ENCODE measurements at places on chromosomes 13 and 19.

GRCh38 chr13:81104035-81104715, 763.2 kb upstream of the SPRY2 start:
- DNase-seq: no peak
- H3K4me1 ChIP-seq: no peaks in the 10 kb centered on the region
- H3K27me3 ChIP-seq: no peaks in the 10 kb centered on the region
- no peaks in the 10 kb centered on the region for H3K36me3 ChIP-seq
- no peak overlapping the region for H3K4me3 ChIP-seq

- DNase-seq: peak; percentile 45
- H3K4me3 ChIP-seq: peak overlapping the region; percentile 82
- H3K27me3 ChIP-seq: no peaks in the 10 kb centered on the region
- peak overlapping the region; percentile 91 for H3K27ac ChIP-seq
- peaks cover 1% of the 10 kb centered on the region for H3K36me3 ChIP-seq
Measured at GRCh38 chr19:42284591-42285341, 15.7 kb downstream of the CIC start.

GRCh38 chr19:17718947-17719711, at the start of gene MAP1S:
Gene MAP1S, plus strand, starts transcription at chr19:17719480. Its CDS starts 23 bp downstream, at chr19:17719503.
- peak; percentile 66 for DNase-seq
- H3K4me3 ChIP-seq: peak within 1 kb of the TSS; percentile 84
- H3K27ac ChIP-seq: peak within 1 kb of the TSS; percentile 76

- no peak overlapping the region for H3K27ac ChIP-seq
- H3K27me3 ChIP-seq: no peaks in the 10 kb centered on the region
- no peak overlapping the region for H3K4me3 ChIP-seq
- H3K36me3 ChIP-seq: no peaks in the 10 kb centered on the region
- peak; percentile 24 for DNase-seq
- H3K4me1 ChIP-seq: no peaks in the 10 kb centered on the region
Measured at GRCh38 chr19:58328999-58329398, 2.2 kb downstream of the ZSCAN22 start.

- DNase-seq: peak; percentile 90
- peak overlapping the region; percentile 29 for H3K4me3 ChIP-seq
- H3K4me1 ChIP-seq: peaks cover 51% of the 10 kb centered on the region
- no peaks in the 10 kb centered on the region for H3K27me3 ChIP-seq
- peaks cover 7% of the 10 kb centered on the region for H3K36me3 ChIP-seq
Measured at GRCh38 chr19:49469828-49470614, 4.0 kb upstream of the FLT3LG start.

- peaks cover 35% of the 10 kb centered on the region for H3K27me3 ChIP-seq
- H3K4me3 ChIP-seq: no peak overlapping the region
- H3K4me1 ChIP-seq: no peaks in the 10 kb centered on the region
- no peak for DNase-seq
- H3K36me3 ChIP-seq: no peaks in the 10 kb centered on the region
Measured at GRCh38 chr13:112928020-112928971, 40.7 kb upstream of the MCF2L start.

DNA sequence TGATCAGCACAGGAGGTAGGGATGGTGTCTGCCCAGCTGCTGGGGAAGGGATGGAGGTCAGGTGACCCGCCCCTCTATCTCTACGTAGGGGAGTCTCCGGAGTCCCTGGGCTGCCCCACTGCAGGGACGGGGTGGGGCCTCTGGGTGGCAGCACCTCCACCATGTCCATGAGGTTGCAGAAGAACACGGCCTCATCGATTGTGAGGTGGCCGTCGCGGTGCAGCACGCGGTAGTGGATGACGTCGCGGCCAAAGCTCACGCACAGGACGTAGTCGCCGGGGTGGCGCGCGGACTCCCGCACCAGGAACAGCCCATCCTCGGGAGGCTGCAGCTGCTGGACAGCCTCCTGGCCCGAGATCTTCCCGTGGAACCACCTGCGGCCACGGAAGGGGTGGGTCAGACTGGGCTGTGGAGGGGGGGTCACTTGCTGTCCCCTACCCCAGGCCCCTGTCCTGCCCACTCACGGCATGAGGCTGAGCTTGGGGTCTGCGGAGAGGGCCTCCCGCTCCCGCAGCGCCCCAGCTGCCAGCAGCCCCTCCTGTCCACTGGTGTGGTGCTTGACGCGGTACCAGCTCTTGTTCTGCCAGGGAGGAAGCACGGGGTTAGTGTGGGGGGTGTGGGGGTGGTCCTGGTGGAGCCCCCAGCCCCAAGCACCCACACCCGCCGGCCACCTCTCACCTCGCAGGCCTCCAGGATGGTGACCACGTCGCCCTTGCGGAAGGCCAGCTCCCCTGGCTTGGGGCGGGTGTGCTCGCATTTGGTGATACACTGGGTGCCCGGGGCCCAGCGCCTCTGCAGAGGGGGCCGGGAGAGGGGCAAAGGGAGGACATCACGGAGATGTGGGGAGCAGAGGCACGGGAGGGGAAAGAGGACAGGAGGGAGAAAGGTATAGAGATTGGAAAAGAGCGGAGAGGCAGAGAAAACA, 2.3 kb downstream of the MATK start:
- H3K4me3 ChIP-seq: peak overlapping the region; percentile 79
- no peaks in the 10 kb centered on the region for H3K27me3 ChIP-seq
- H3K27ac ChIP-seq: no peak overlapping the region
- DNase-seq: peak; percentile 58
- peaks cover 7% of the 10 kb centered on the region for H3K4me1 ChIP-seq

- H3K4me3 ChIP-seq: no peak within 1 kb of the TSS
- H3K27ac ChIP-seq: no peak within 1 kb of the TSS
- H3K4me1 ChIP-seq: peaks cover 3% of the 10 kb centered on the region
- peaks cover 8% of the 10 kb centered on the region for H3K27me3 ChIP-seq
- DNase-seq: no peak
- H3K36me3 ChIP-seq: no peaks in the 10 kb centered on the region
Measured at GRCh38 chr19:17376935-17377600, at the start of gene PLVAP. Gene PLVAP, minus strand, starts transcription at chr19:17377342. Its CDS starts 54 bp downstream, at chr19:17377288.

GRCh38 chr13:73781384-73781783, 352.8 kb downstream of the KLF12 start:
- DNase-seq: no peak
- no peak overlapping the region for H3K27ac ChIP-seq
- peaks cover 36% of the 10 kb centered on the region for H3K36me3 ChIP-seq
- H3K4me3 ChIP-seq: no peak overlapping the region
- no peaks in the 10 kb centered on the region for H3K27me3 ChIP-seq

GRCh38 chr13:36680913-36681312, 7.1 kb downstream of the SERTM1 start:
- no peaks in the 10 kb centered on the region for H3K4me1 ChIP-seq
- H3K36me3 ChIP-seq: no peaks in the 10 kb centered on the region
- peaks cover 14% of the 10 kb centered on the region for H3K27me3 ChIP-seq
- H3K27ac ChIP-seq: no peak overlapping the region

DNA sequence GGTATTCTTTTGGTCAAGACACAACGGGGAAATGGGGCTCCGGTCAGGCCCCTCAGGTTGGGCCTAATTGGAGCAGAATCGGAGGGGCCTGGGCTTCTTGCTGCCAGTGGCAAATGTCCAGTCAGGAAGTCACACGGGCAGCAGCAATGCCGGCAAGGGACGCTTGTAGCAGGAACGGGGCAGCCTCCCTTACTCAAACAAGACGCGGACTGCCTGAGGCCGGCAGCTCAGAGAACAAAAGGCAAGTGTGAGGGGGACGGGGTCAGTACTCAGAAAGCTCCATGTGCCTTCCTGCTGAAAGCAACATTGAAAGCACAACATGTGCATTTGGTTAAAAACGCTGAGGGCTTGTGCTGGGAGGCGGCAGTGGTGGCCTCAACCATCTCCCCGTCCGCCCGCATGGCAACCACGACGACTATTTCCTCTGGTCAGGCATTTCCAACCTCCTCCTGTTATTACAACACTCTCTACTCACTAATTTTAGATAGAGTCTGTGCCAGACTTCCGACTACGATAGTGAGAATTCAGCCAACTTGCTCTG, 20.5 kb upstream of the RASA3 start:
- DNase-seq: no peak
- H3K36me3 ChIP-seq: no peaks in the 10 kb centered on the region
- H3K27ac ChIP-seq: no peak overlapping the region
- H3K4me1 ChIP-seq: peaks cover 70% of the 10 kb centered on the region

DNA sequence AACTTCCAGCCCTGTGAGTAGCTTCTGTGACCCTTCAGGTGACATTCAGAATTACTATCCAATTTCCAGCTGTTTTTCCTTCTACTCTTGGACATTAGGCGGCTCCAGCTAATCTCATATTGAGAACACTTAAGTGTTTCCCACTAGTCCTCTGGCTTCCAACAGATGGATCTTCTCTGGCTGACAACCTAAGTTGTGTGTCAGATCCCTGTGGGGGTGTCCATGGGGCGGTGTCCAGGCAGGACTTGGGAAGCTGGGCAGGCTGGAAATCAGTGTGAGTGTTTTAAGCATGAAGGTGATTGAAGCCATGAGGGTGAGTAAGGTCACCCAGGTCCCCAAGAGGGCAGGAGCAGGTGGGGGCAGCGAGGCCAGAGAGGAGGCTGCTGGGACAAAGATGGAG, 10.1 kb downstream of the CNOT3 start:
- H3K27ac ChIP-seq: no peak overlapping the region
- H3K4me1 ChIP-seq: peaks cover 2% of the 10 kb centered on the region
- peaks cover 57% of the 10 kb centered on the region for H3K36me3 ChIP-seq

DNA sequence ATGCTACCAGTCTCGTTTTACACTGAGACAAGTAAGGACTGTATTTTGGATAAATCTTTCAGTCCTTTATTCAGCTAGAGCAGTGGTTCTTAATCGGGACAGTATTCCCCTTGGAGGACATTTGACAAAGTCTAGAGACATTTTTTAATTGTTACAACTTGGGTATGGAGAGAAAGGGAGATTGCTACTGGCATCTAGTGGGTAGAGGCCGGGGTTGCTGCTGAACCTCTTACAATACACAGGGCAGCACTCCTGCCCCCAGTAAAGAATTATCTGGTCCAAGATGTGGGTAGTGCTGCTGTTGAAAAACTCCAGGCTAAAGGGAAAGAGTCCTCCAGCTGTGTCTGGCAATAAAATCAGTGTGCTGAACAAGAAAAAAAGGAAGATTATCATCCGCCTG, 334.8 kb downstream of the SLC7A1 start:
- no peak overlapping the region for H3K27ac ChIP-seq
- no peaks in the 10 kb centered on the region for H3K36me3 ChIP-seq
- no peak for DNase-seq
- H3K27me3 ChIP-seq: peaks cover 7% of the 10 kb centered on the region

DNA sequence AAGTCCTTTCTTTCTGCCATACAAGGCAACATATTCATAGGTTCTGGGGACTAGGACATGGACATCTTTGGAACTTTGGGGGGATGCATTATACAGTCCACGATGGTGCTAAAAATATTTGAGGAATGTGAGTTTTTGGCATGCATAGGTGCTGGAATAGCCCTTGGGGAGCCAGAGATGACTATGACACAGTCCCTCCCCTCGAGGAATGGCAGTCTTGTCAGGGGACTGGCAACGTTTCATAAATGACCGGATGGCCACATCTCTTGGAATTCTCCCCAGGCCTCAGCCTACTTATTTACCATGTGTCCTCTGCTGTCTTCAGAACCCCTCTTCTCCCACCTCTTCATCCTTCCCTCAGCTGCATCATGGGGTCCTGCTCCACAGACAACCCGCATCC, 13.6 kb downstream of the MEIOSIN start:
- no peak for DNase-seq
- H3K27me3 ChIP-seq: no peaks in the 10 kb centered on the region
- no peaks in the 10 kb centered on the region for H3K4me1 ChIP-seq

DNA sequence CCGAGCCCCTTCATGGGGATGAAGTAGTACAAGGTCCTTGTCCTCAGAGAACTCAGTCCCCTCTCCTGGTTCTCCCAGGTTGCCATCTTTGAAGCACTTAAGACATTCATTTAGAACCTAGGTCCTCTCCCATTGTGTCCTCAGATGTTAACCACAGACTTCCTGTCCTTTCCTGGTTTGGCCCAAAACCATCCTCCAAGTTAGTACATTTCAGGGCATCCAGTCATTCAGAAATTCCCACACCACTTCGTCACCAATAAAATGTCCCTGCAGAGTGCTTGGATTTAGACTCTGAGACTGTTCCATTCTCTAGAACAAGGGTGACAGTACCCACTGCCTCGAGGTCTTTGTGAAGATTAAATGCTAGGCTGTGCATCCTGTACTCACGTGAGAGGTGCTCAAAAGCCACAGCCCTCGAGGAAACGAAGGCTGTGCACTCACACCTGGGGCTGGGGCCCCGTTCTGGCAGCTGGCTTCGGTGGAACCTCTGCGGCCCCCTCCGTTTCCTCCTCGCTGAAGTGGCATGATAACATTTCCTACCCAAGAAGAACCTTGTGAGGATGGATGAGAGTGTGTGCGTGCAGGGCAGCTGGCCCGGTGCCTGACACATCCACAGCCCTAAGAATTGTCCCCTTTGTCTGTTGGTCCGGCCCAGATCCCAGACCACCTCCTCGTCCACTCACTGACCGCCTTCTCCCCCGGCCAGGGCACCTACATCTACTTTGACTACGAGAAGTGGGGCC, 4.7 kb downstream of the LENG1 start:
- H3K36me3 ChIP-seq: peaks cover 43% of the 10 kb centered on the region
- H3K4me3 ChIP-seq: no peak overlapping the region
- peak; percentile 54 for DNase-seq
- H3K27ac ChIP-seq: peak overlapping the region; percentile 81
- peaks cover 43% of the 10 kb centered on the region for H3K4me1 ChIP-seq
- H3K27me3 ChIP-seq: no peaks in the 10 kb centered on the region

DNA sequence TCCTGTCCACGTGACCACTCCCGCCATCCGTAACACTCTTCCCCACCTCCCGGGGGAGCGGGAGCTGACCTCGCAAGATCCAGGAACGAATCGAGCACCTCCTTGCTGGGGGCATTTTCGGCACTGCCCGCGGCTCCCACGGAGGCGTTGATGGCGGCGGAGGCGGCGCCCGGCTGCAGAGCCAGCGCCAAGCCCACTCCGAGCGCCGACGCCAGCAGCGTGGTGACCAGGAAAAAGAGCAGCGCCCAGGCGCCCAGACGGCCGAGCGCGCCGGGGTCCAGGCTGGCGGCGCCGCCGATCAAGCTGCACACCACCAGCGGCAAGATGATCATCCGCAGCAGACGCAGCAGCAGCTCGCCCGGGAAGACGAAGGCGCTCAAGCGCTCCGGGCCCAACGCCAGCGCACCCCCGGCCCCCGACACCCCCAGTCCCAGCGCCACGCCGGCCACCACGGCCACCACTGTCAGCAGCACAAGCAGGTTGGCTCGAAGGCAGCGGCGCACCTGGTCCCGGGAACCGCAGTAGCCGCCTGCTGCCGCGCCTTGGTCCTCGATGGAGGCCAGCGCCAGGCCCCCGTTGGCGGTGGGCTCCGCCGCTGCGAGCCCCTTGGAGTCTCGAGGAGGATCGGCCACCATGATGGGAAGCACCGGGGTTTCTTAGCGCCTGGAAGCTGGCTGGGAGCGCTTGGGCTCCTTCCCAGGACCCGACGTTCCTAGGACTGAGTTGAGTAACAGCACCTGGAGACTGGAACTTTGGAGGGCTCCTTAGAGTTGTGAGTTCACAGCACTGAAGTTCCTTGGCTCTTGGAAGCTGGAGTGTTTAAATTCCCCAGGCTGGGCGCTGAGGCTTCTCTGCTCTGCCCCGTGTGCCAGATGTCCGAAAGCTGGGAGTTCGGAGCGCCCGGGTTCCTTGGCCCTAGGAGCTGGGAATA, 798 bp downstream of the SLC1A5 start:
- DNase-seq: peak; percentile 47
- peaks cover 47% of the 10 kb centered on the region for H3K36me3 ChIP-seq
- H3K27me3 ChIP-seq: no peaks in the 10 kb centered on the region
- peaks cover 44% of the 10 kb centered on the region for H3K4me1 ChIP-seq
- peak overlapping the region; percentile 95 for H3K4me3 ChIP-seq
